ENCODE measurements at places on chromosomes 12 and 14.
A peak's percentile ranks its signal among the peaks of the same experiment; 100 is the strongest.

- no peak for DNase-seq
These were observed 363.2 kb downstream of the GALC start for GRCh38 chr14:87629788-87630187.

DNA sequence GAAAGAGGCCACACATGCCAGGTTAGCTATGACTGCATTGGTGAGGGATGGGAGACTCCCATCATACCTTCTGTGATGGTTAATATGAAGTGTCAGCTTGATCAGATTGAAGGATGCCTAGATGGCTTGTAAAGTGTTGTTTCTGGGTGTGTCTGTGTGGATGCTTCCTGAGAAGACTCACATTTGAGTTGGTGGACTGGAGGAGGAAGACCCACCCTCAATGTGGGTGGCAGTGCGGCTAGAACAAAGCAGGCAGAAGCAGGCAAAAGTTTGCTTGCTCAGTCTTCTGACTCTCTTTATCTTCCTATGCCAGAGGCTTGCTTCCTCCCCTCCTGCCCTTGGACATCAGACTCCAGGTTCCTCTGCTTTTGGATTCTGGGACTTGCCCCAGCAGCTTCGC, 88.2 kb downstream of the SSPN start:
- no peak for DNase-seq

- no peak for DNase-seq
These were observed 66.1 kb upstream of the BCAT1 start for GRCh38 chr12:25014961-25015360.

DNA sequence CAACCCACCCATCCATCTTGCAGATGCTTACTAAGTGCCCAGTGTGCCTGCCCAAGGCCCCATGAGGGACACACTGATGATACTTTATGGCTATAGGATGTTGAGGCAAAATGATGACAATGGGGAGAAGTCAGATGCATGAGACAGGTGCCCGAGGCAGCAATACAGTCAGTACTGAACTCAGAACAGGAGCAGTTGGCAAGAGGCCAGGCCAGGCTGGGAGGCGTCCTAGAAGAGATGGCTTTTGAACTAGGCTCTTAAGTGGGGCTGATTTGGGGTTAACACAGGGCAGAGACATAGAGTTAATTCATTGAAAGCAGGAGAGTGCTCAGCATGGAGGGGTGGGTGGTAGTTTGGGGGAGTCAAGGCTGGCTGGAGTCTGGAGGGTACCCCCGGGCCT, 15.6 kb downstream of the PLBD2 start:
- DNase-seq, result no peak

GRCh38 chr12:58533652-58534051, 386.7 kb downstream of the LRIG3 start:
- DNase-seq, result no peak

- no peak for DNase-seq
These were observed 15.0 kb downstream of the OXA1L start for GRCh38 chr14:22781301-22781991.

DNA sequence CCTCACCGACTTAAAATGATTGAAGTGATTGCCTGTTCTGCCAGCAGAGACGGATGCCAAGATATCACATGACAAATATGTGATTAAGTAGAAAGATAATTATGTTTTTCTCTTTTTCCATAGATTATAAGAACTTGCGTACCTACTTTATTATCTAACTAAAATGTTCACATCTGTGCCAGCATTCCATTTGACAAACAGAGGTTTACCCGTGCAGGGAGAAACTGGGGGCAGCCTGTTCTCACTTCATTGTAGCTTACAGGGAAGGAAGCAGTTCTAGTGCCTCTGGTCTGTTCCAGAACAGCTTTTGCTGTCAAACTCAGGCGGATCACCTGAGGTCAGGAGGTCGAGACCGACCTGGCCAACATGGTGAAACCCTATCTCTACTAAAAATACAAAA, 29.6 kb downstream of the CCDC62 start:
- DNase-seq, result no peak

DNA sequence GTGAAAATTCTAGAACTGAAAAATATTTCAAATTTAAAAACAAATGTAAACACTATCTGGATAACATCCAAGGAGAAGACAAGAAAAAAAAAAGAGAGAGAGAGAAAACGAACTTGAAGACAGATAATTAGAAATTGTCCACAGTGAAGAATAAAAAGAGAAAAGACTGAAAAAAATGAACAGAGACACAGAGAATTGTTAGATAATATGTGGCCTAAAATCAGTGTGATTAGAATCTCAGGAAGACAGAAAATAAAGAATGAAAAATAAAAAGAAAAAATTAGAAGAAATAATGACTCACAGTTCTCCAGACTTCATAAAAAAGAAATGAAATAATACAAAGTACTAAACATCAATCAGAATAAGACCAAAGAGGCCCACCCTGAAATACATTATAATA, 1209.3 kb downstream of the FSCB start:
- no peak for DNase-seq

- DNase-seq, result no peak
These were observed 102.7 kb downstream of the PAPLN start for GRCh38 chr14:73339846-73340595.

GRCh38 chr12:47995981-47996401, 8.3 kb downstream of the COL2A1 start:
- no peak for DNase-seq

DNA sequence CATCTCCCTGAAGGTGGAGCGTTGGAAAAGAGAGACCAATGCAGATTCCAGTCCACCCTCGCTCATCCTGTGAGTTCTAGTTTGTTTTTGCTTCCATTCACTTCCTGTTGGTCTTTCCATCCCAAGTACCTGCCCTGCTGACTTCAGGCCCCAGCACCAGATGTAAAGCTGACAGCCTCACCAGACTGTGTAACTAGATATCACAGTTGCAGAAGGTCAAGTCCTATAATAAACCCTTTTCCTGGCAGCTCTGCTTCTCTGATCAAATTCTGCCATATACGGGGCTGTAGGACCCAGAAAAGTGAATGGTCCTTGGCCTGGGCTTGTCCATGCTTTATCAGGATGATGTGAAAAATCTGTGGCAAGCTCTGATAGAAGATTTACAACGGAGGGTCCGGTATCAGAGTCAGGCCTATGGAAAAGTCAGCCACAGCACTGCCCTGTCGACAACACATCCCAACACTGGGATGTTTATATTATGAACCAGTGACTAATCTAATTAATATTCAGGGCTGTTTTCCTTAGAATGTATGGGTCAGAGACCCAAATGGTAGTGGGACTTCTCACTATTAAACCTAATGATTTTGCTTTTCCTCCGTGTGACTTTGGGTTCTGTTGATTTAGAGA, 42.1 kb downstream of the CCDC175 start:
- no peak for DNase-seq

DNA sequence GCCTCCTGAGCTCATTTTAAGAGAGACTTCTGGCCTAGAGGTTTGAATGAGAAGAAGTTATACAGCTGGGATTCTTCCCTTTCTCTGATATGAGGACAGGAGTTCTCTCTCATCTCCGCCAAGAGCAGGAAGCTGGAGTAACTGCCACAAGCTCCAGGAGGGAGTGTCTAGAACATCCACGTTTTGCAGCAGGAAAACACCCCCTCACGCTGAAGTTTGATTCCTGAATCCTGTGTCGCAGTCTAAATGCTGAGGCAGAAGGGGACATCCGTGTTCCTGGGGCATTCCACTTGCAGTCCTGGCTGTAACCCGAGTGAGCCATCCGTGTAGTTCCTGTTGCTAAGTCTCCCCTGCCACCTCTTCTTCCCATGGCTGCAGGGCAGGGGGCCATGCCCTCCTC, 38.3 kb downstream of the NTF3 start:
- DNase-seq, result no peak

- DNase-seq, result no peak
These were observed 176.7 kb downstream of the PPM1H start for GRCh38 chr12:62758216-62758615.

- DNase-seq, result peak; percentile 71
These were observed 711 bp upstream of the ETV6 start for GRCh38 chr12:11648514-11649412.

DNA sequence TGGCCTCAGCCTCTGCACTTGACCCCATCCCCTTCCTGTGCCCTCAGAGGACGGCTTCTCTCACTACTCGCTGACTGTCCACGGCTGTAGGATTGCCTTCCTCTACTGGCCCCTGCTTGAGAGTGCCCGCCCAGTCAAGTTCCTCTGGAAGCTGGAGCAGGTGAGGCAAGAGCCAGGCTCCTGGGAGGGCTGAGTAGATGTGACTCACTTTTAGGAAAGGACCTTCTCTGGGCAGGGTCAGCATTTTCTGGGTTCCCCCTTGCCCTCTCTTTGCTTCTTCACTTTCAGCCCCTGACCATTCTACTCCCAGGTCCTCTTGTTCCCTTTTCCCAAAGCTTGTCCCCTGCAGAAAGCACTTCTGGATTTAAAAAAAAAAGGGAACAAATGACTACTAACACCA, 7.7 kb downstream of the CLSTN3 start:
- no peak for DNase-seq

DNA sequence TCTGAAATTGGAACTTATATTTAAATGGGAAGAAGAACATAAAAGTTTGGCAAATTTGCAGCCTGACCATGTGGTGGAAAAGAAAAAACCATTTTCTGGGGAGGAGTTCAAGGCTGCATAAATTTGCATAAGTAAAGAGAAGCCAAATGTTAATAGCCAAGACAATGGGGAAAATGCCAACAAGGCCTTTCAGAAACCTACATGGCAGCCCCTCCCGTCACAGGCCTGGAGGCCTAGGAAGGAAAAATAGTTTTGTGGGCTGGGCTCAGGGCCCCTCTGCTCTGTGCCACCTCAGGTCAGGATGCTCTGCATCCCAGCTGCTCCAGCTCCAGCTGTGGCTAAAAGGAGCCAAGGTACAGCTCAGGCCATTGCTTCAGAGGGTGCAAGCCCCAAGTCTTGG, 67.6 kb upstream of the CCDC60 start:
- DNase-seq, result no peak

- no peak for DNase-seq
These were observed 9.1 kb downstream of the GPR19 start for GRCh38 chr12:12686925-12687324.

DNA sequence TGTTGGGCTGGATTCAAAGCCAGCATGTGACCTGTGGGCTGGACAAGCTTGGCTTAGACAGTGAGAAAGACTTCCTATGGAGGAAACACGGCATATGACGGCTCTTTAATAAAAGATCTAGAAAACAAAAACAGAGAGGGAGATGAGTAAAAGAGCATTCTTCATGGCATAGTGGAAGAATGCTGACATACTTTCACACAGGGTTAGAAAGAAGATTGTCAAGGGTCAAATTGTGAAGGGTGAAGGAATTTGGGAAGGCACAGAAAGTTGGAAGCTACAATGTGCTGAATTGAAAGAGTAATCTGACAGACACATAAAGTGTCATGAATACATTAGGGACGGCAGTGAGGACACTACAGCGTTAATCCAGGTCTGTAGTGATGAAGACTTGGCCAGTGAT, 63.4 kb downstream of the GALNT4 start:
- DNase-seq, result no peak

DNA sequence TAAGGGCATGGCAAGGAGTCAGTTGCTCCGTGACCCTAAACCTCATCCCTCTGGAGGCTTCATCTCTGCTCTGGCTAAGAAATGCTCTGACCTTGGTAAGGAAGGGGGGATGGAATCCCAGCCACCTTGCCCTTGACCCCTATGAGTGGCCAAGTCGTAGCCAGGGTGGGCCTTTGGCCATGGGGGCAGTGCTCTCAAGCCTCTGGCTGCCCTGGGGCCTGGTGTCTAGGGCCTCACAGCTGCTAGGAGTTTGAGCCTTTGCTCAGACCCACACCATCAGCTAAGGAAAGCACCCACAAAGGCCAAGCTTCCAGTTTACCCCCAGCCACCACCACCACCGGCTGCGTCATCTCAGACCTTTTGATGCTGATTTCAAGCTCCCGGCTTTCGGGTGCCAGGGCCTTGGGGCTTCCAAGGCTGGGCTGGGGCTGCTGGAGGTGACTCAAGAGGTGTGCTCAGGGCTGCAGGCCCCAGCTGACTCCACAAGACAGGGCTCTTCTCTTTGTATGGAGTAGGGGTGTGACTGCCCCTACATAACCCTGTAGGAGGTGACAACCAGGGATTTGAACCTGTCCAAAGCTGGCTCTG, 3.7 kb downstream of the ASB2 start:
- no peak for DNase-seq

DNA sequence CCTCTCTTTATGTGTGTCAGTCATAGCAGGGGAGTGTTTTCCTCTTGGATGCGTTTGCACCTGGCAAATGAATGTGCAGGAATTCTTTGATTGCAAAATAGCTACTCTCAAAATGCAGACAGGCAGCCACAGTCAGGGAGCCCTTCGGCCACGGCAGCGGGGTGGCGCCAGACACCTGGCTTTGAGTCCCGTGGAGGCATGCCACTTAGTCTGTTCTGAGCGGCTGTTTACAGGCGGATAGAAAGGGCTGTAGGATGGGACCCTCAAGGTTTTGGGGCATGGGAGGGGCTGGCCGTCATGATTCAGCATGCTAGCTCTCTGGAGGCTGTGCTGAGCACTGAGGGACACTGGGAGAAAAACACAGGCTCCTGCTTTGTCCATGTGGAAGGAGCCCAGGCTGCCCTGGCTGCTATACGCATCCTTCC, 117.1 kb downstream of the SLC25A47 start:
- DNase-seq, result peak; percentile 19

DNA sequence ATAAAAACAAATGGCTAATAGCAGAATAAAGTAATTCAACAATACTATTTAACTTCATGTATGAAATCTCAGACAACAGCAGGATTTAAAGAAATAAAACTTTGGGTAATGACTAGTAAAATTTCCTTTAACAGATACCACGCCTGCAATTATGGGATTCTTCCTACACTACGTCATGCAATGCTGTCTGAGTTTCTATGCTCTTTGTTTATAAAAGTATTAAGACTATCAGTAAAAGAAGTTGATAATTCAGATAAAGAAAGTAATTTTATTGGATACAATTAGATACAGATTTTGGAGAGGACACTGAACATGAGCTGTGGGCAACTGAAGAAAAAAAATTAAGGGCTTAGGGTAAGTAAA, 308.4 kb upstream of the LRFN5 start:
- no peak for DNase-seq

DNA sequence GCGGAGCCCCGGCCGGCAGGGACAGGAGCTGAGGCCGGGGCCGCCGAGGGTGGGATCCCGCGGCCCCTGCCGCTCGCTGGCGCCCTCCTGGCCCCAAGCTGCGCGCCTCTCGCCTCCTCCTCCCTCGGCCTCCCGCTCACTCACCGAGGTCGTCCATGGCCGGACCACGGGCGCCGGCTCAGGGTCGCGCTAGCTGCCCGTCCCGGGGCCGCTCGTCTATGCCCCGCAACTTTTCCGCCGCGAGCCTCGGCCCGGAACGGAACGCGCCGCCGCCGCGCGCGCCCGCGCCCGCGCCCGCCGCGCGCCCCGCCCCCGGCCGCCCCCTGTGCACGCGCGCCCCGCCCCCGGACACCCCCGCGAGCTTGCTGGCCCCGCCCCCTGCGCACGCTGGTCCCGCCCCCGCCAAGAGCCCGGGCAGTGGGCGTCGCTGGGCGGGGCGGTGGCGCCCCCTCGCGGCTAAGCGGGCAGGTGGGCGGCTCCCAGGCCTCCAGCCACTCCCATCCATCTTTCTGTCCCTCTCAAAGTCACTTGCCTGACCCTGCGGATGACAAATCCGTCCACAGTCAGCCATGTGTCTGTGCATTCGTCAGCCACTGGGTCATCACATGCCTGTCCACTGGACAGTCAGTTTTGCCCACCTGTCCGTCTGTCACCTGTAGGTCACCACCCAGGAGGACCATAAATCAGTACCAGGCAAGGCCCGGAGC, at the start of gene PXN:
TSS of gene PXN (minus strand) at position 258 of the 707 bp plus-strand sequence. CDS start at position 157, 101 bp downstream.
- peak; percentile 88 for DNase-seq

All from CD4-positive, alpha-beta T cell treated with Interleukin-17A for 1 hour (primary cell).